ENCODE measurements at places on chromosomes 4 and X.

- no peak for DNase-seq
Observed at GRCh38 chrX:38149016-38149415, 71.7 kb downstream of the SRPX start.

DNA sequence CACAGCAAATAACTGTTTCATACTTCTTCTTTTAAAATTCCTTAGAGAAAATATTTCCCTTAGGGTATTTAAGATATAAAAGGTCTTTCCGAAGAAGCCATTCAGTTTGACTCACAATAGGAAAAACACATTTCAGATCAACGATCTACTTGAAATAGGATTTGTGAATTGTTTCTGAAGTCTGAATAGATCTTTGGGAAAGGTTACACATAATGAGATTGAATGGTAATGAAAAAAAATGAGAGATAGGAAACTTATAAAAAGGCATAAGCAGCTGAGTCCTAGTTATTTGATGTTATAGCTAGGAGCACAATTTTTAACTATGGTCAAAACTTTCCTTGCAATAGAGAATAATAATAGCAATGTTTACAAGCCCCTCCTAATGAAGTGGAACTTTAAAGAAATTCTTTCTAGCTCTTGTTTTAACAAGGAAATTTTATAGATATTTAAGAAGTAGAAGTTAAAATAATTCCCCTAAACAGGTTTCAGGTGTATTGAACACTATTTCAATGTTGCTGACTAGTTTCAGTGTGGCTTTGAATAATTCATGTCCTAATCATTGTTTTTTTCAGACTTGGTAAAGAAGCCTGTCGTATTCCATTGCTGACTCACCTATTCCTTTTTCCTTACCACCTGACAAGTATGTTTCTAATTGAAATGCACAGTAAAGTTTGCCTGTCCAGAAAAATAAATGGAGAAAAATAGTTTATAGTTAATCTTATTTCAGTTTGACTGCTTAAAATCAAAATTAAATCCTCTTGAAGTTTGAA, 89.1 kb downstream of the PCDH18 start:
- DNase-seq: no peak

GRCh38 chr4:13966231-13967195, 339.0 kb upstream of the BOD1L1 start:
- no peak for DNase-seq

- no peak for DNase-seq
Observed at GRCh38 chrX:37746218-37746941, 33.5 kb upstream of the CYBB start.

DNA sequence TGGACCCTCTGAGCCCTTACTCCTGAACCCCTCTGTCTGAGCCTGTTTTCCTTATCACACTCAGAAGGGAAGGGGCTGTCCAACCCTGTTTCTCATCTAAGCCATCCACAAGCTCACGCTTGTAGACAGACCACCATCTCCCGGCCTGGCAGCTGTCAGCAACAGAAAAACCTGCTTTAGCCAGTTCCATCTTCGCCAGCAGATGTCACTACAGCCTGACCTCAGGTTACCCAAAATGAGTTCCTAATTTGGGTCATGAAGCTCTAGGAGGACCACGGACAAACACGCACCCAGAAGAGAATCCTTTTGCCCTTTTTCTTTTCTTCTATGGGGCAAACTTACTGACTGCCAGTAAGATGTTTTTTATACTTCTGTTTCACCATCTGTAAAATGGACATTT, 445.4 kb downstream of the BCOR start:
- DNase-seq: peak; percentile 6

DNA sequence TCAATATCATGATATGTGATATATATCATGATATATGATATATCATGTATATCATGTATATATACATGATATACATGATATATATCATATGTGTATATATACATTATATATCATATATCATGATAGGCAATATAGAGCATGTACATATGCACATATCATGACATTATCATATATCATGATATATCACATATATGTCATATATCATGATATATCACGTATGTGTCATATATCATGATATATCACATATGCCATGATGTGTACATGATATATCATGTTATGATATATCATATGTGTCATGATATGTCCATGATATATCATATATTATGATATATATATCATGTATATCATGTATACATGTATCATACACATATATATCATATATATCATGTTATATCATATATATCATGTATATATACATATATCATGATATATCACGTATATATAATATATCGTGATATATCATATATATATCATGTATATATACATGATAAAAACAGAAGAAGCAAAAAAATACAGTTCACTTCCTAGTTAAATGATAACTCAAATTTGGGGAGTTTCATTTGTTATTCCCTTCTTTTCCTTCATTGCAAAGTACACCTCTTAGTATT, 670.1 kb upstream of the EPHA5 start:
- DNase-seq: no peak

Measured in activated T-cell treated with anti-CD3 and anti-CD28 coated beads for 48 hours (primary cell).